A549 treated with CORT108297 at 1 μM for 4 hours (cell line): ENCODE measurements at places on chromosomes 6 and 20. TPM values are rescaled to one million over a fixed set of nuclear protein-coding genes. Genes with fewer than 3 reads are reported as not detected.

Gene LY6G5B
- total RNA-seq, result 3.8 to 5.0 TPM (median 4.3 TPM) in 5 replicates

Gene NRN1
- total RNA-seq, result 0.74 to 0.94 TPM (median 0.76 TPM) in 5 replicates

Gene MLIP
- not detected in 5 replicates for total RNA-seq

Gene PRPF6
- 53.1 to 56.9 TPM (median 54.6 TPM) in 5 replicates for total RNA-seq

Gene AURKA
- 102 to 111 TPM (median 110 TPM) in 5 replicates for total RNA-seq

Gene COL11A2
- 0.52 to 1.2 TPM (median 0.92 TPM) in 5 replicates for total RNA-seq

Gene GLP1R
- total RNA-seq, result not detected in 5 replicates

Gene ZBTB9
- 10.5 to 11.9 TPM (median 11.8 TPM) in 5 replicates for total RNA-seq

Gene ASIP
- not detected in 5 replicates for total RNA-seq

Gene TBXT
- total RNA-seq, result not detected in 5 replicates

Gene ADGB
- total RNA-seq, result not detected in 5 replicates

Gene BPIFA3
- not detected in 5 replicates for total RNA-seq

Gene DCDC2
- 2.8 to 3.5 TPM (median 3.2 TPM) in 5 replicates for total RNA-seq

Gene OOEP
- not detected in 5 replicates for total RNA-seq

Gene FAM83C
- total RNA-seq, result 0.04 to 0.10 TPM (median 0.06 TPM) in 4 of 5 replicates, not detected in the other

Gene HLA-DQB1
- total RNA-seq, result not detected in 5 replicates

Gene HS3ST5
- total RNA-seq, result not detected in 5 replicates
